ENCODE measurements at places on chromosomes 2 and 18.

DNA sequence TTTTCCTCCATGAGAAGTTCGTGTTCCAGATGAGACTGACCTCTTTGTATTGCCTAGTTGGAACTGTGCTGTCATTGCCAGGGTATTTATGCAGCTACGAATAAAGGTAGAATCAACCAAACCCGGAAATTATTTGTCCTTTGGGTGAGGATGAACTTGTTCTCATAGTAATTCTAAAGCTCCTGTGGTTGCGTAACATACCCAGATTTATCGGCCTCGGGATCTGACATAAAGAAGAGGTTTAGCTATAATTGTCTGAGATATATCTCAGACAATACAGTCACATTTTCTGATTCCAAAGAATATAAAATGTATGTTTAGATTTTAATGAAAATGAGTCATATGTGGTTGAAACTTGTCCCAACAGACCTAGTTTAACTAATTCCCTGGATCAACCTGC lies 628.7 kb upstream of the LINC00305 start:
- DNase-seq = no peak

DNA sequence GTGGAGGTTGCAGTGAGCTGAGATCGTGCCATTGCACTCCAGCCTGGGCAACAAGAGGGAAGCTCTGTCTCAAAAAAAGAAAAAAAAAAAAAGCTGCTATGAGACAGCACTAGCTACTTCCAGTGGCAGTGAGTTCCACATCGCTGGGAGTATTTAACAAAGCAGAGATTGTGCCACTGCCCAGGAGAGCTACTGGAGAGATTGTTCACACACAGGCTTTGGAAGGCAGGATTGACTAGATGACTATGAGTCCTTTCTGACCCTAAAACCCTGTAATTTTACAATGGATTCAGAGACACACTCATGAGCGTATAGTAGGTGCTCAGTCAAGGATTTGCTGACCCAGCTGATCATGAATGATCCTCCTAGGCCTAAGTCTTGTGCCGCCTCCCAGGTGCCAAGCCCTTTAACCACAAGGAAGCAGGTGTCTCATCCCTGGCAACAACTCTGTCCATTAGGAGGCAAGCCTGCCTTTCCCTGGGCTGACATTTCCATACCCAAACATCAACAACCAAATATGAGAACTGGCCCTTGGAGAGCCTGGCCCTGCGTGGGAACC lies 45.0 kb upstream of the ODC1 start:
- no peak for DNase-seq

DNA sequence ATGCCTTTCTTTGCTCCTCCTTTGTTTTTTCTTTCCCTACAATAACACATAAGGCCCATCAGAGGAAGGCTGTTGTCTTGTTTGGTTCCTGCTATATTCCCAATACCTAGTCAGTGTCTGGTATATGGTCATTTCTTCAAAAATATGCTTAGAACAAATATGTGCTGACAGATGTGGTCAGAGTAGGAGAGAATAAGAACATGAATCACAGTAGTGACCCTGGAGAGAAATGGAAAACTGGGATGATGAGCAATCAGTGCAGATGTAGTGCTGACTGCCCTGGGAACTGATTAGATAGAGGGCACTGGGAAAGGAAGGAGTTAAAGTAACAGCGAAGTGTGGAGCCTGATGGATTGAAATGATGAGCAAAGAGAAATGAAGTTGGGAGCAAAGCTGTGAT lies 189.4 kb upstream of the LHCGR start:
- no peak for DNase-seq

- DNase-seq = no peak
Measured at GRCh38 chr2:144702051-144702450, 182.1 kb upstream of the ZEB2 start.

GRCh38 chr18:3725115-3725514 lies 275.1 kb downstream of the TGIF1 start:
- no peak for DNase-seq

- DNase-seq = no peak
Measured at GRCh38 chr2:125313806-125314205, 1288.7 kb downstream of the CNTNAP5 start.

- no peak for DNase-seq
Measured at GRCh38 chr18:49467019-49467563, 6.6 kb upstream of the DYM start.

DNA sequence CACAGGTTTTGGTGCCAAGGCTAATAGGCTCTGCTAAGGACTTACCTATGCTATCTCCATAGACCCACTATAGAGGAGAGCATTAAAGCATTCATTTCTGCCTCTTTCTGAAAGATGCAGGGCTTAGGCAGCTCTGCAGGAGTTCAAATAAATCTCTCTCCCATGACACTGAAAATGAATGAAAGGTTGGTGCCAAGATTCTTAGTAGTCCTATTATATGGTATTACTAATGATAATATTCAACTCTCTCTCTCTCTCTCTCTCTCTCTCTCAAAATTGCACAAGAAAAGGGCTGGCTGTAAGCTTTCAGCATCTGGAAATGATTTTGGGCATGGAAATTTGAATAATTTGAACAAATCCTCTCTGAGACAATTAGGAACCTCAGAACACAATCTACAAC lies 433.7 kb downstream of the MBD2 start:
- DNase-seq = no peak

DNA sequence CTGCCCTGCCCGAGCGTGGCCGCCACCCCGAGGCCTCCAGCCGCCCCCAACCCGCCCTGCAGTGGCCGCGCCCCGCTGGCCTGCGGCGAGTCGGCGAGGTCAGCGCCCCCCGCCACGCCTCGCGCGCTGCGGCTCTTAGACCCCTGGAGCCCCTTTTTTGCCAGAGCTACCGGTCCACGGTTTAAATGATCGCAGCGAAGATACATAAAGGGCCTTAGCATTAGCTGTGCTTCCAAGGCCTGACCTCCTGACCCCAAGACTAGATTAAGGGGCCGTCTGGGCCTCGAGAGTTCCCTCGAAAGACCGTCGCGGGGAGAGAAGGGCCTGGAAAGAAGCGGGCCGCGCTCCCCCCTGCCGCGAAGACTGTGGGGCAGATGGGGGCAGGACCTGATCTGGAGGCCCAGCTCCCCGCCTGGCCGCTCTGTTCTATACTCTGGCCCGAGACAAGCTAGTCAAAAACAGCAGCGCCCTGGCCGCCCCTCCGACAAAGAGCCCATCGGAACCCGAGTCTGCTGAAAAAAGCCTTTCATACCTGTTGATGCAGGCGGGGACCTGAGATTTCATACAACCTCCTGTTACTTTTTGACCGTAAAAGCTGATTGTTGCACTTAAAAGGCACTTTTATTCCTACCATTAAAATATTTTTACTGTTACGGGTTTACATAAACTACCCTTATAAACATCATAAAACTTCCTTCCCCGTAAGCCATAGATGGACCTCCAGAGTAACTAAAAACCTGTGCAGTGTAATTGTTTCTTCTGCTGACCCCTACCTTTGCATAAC lies 68.7 kb upstream of the PSMD14 start:
- no peak for DNase-seq

- no peak for DNase-seq
Measured at GRCh38 chr2:20481798-20482405, 35.0 kb downstream of the RHOB start.

- DNase-seq = no peak
Measured at GRCh38 chr18:4400911-4401310, 54.2 kb downstream of the DLGAP1 start.
